ENCODE measurements at places on chromosomes 16 and 17.

DNA sequence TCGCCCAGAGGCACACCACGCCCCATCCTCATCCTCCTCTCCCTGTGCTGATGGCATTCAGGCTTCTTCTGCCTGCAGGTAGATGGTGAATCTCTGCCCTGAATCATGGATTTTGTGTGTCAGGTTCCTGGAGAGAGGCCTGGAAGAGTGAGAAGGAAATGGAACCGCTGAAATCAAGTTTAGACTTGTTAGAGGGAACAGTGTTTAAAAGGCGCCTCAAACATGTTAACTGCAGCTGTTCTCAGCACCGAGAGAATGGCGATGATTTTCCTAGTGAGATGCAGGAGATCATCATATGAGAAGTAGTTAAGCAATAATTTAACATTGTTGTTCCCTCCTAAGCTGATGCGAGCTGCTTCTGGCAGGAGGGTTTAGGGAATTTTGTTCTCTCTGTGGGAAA, 744.4 kb upstream of the EEF2KMT start:
- DNase-seq = no peak

DNA sequence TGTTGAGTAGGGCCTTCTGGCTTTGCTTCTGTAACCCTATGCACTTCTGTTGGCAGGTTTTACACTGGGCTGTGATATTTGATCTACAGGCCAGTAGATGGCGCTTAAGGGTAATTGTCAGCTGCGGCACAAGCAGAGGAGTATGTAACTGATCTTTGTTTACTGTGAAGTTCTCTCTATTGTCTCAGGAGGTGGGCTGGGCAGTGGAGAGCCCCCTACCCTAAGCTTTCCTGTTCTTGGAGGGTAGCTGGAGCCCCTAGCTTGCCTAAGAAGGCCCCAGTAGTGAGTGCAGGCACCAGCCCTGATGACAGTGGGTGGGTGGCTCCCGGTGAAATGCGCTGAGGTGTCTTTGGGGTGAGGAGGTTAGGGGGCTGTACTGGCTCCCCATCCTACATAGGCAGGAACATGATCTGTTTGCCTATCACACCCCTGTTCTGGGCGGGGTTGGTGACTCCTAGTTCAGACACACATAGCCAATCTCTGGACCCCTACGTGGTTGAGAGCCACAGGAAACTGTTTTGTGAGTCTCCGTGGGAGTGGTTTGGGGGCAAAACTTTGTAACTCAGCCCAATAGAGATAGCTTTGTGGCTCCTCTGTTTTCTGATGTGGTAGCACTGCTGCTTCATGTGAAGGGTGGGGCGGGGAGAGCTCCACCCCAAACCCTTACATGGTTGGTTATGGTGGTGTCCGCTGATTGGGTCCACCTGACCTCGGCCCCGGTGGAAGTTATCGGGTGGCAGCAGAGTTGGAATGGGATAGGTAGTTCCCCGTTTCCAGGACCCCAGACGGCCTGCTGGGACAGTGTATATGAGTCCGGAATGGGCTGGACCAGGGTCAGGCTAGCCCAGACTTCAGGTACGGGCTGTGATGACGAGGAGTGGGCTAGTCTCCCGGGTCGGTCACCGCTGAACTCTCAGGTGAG, 60.4 kb downstream of the SLFN11 start:
- peak; percentile 69 for DNase-seq

DNA sequence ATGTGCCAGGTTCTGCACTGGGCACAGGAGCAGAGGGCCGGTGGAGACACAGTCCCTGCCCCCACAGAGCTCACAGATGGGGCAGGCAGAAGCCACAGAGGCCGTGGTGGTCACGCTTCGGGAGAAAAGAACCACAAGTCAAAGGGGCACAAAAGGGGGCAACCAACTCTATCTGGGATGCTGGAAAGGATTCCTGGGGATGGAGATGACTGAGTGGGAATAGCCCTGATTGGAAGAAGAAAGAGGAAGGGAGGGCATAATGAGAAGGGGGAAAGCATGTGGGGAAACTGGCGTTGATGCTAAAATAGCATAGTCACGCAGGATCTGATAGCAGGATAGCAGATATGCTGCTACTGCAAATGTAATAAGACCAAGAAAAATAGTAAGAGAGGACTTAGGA, 69.7 kb downstream of the VAT1L start:
- DNase-seq = no peak

GRCh38 chr17:41537614-41537954, 9.5 kb upstream of the KRT19 start:
- DNase-seq = no peak

DNA sequence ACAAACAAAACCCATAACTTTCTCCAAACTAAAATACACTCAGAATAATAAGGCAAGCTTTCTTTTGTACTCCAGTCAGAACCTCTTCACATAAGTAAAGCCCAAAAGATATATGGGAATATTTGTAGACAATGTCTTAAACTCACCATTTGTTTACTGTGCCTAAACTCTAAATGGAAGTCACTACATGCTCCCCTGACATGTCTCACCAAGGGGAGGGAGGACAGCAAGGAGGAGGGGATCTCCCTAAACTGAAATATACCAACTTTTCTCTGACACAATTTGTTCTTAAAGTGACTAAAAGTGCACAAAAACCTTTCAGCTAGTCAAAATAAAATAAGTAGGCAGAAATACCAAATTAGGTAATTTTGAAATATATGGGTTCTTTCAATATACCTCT, 38.5 kb downstream of the GRB7 start:
- no peak for DNase-seq

- DNase-seq = no peak
Observed at GRCh38 chr16:81680444-81681275, 98.4 kb upstream of the PLCG2 start.

GRCh38 chr16:28140788-28141618, 70.8 kb downstream of the XPO6 start:
- peak; percentile 48 for DNase-seq
